ENCODE measurements at places on chromosomes 16 and 17.

GRCh38 chr17:57471868-57472368 is 215.6 kb downstream of the MSI2 start:
- DNase-seq: no peak

GRCh38 chr17:83053739-83054451 is 25.5 kb upstream of the METRNL start:
- DNase-seq: no peak

GRCh38 chr16:71389330-71389729 is 30.8 kb downstream of the CALB2 start:
- DNase-seq: no peak

- no peak for DNase-seq
Observed at GRCh38 chr16:69399361-69399760, 13.6 kb upstream of the TERF2 start.

- DNase-seq: no peak
Observed at GRCh38 chr17:37801171-37801570, 56.3 kb upstream of the HNF1B start.

All from HS-5 (cell line).